Foreskin keratinocyte (primary cell): ENCODE measurements at places on chromosomes 11 and 22. TPM values are rescaled to one million over a fixed set of nuclear protein-coding genes. Genes with fewer than 3 reads are reported as not detected.
A peak's percentile ranks its signal among the peaks of the same experiment; 100 is the strongest.

GRCh38 chr11:72958791-72959190, 144.6 kb downstream of the ATG16L2 start:
- no peak for DNase-seq

GRCh38 chr11:31022080-31022479, 347.5 kb downstream of the DCDC1 start:
- DNase-seq, result no peak

GRCh38 chr11:101390539-101390938, 193.3 kb downstream of the TRPC6 start:
- no peak for DNase-seq

The C22orf42 gene
- polyA plus RNA-seq, result not detected in 2 replicates

DNA sequence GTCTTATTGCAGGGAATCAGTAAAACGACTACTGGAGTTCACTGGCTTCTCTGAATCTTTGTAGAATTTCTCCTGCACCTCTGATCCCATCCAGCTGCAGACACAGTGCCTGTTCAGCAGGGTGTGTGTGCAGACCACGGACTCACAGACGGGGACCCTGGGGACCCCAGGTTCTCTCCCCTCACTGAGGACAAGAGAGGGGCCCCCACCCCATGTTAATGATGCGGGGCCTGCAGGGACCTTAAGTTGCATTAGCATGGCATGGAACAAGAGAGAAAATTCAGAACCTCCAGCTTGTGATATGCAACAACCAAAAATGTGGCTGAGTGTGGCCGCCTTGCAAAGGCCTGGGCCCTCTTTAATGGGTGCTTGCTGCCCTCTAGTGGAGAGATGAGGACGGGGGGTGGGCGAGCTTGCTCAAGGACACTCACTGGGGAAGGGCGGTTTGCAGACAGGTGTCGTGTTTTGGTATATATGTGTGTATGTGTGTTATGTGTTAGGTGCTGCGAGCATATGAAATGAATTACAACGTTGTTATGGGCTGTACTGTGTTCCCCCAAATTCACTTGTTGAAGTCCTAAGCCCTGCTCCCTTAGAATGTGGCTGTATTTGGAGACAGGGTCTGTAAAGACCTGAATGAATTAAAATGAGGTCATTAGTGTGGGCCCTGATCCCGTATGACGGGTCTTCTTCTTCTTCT, 84.4 kb upstream of the SEPTIN5 start:
- peak; percentile 33 for DNase-seq

- DNase-seq, result peak; percentile 6
These were observed 227.0 kb upstream of the NCAM1 start for GRCh38 chr11:112734207-112734606.

DNA sequence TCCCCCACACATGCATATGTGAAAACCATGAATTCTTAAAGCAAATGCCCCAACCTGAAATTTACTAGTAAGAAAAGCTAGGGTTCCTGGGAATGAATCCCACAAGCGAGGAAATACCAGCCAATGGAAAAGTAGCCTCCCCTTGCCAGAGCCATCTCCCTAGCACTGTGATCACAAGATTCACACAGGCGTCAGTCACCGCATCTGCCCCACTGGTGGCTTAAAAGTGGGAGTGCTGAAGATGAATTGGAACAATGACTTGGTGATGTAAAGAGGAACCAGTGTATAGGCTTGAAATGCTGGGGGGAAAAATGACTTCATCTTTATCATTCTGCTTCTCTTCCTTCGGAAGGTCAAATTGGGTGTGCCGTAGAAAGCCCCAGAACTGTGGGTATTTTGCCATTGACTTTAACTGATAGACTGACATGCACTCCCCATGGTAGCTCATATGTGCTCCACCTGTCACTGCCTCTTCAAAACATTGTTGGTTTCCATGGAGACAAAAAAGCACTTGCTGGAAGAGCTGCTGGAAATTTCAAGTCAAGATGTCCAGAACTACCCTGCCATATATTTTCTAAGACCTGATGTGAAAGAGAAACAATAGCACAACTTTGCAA, 19.2 kb upstream of the ASPHD2 start:
- DNase-seq, result no peak
